ENCODE measurements at places on chromosomes 5 and 9.
A peak's percentile ranks its signal among the peaks of the same experiment; 100 is the strongest.

- DNase-seq, result no peak
These were observed 669.0 kb downstream of the ACTL7B start for GRCh38 chr9:108186642-108187395.

- no peak for DNase-seq
These were observed 338.7 kb downstream of the NPR3 start for GRCh38 chr5:33049842-33050241.

GRCh38 chr9:134825025-134825424 lies 55.6 kb upstream of the FCN2 start:
- no peak for DNase-seq

- no peak for DNase-seq
These were observed 181.7 kb downstream of the ELAVL2 start for GRCh38 chr9:23644326-23644725.

GRCh38 chr9:74645007-74645639 lies 148.0 kb downstream of the RORB start:
- no peak for DNase-seq

DNA sequence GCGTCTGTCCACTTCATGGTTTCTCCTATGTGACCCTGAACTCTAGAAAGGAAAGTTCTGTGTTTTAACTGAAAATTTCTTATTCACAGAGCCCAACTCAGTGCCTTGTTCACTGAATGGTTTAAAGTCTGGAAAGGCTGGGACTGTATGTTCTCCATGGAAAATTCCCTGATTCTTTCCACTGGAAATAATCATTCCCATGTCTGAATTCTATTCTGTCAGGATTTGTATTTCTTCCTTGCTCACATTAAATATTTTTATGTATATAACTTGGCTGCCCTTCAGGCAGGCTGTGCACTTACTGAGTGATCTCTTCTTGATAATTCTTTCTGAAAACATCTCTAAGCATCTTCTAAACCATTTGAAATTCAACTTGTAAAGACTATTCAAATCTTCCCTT lies 1126.9 kb upstream of the DMAC1 start:
- DNase-seq, result no peak

DNA sequence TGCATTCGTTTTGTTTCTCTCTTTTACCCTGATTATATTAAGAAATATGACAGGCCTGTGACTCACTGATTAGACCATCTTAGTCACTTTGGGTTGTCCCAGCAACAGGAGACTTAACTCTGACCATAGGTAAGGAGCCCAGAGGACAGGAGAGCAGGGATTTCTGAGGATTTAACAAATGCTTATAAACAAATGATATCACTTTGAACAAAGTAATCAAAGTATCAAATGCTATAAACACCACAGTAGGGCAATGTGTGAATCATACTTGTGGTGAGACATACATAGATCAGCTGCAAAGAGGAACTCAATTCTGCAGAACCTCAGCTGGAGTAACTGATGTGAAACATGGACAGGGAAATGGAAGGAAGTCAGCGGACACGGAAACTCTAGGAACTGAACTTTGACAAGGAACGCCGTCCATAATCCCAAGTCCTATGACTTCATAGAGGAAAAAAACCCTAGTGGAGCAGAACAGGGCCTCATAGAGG lies 190.6 kb upstream of the MSX2 start:
- peak; percentile 44 for DNase-seq

DNA sequence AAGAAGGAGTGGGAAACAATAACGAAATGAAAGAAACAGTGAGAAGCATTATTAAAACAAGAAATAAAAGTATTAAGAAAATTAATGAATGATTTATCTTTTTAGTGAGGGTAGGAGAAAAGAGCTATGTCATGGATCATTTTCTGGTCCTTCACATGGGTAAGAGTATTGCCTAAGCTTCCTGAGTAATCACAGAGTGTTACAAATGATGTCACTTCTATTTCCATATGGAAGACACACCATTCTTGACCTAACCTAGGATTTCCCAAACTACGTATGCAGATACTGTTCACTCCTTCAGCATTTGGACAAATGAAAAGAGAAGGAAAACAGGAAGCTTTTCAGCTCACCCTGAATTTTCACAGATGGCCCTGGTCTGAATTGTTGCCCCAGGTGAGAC lies 3.3 kb upstream of the TSLP start:
- DNase-seq, result no peak

GRCh38 chr5:76532052-76532451 lies 91.2 kb downstream of the F2RL2 start:
- no peak for DNase-seq

- no peak for DNase-seq
These were observed 76.1 kb downstream of the TLE1 start for GRCh38 chr9:81613002-81613812.

DNA sequence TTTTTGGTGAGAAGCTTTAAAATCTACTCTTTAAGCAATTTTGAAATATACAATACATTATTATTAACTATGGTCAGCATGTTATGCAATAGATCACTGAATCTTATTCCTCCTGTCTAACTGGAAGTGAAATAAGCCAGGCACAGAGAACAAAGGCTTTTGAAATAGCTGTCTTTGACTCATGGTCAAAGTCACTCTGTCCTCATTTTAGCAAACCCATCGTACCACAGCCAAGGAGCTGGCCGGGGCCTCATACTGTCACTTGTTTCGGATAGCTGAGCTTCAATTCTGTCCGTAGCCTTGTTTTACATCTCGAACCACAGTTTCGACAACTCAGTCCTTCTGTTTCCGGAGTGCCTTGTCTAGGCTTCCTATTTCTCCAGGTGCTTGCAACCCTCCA lies 19.2 kb downstream of the ADCY2 start:
- no peak for DNase-seq

DNA sequence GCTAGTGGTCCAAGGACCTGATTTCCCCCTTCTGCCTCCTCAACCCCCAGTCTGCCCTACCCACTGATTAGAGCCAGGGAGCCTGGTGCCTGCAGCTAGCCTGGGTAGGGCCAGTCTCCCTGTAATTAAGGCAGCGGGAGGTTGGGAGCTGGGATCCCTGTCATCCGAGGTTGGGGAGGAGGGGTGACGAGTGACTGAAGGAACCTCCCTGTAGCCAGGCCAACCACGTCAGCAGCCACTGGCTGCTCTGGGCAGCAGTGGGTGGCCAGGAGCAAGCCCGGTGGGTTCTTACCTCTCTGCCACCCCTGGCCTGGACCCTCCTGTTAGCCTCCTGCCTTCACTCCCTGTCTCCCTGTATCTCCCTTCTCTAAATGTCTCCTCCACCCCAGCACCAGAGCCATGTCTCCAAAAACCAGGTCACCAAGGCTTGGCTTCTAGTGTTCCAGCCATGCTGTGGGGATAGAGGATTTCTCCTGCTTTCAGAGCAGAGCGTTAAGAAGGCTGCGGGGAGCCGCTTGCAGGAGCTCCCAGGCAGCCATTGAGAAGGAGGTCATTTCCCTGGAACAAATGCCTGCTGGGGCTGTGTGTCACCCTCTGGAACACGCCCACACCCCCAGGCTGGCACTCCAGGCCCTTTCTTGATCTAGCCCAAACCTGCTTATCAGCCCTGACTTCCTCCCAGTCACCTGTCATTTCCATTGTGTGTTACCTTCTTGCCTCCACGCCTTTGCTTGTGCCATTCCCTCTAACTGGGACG lies 65.0 kb upstream of the GGTA1 start:
- no peak for DNase-seq

GRCh38 chr5:134227259-134227658 lies 1.4 kb upstream of the PPP2CA start:
- peak; percentile 28 for DNase-seq

GRCh38 chr9:125262294-125262991 lies 817 bp downstream of the GAPVD1 start:
- DNase-seq, result peak; percentile 72

DNA sequence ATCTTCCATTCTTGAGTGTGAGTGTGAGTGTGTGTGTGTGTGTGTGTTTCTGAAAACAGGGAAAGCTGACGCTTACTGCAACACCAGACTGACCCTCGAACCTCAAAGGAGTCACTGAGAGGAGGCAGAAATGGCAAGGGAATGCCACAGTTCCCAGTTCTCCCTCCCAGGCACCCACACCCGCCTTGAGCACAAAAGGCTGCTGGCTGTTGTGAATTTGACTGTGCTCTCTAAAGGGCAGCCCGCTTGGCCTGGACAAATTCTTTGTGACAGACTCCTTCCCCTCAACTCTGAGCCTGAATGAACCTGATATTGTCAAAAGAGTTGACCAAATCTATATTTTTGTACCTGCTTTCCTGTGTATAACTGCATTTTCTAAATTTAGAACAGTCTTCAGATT lies 245.7 kb upstream of the IRX2 start:
- DNase-seq, result no peak

- DNase-seq, result no peak
These were observed 765.1 kb upstream of the CTNND2 start for GRCh38 chr5:12669326-12669725.
